ENCODE measurements at places on chromosomes 2 and 18.
A peak's percentile ranks its signal among the peaks of the same experiment; 100 is the strongest.

- DNase-seq: no peak
These were observed 17.3 kb downstream of the PFN4 start for GRCh38 chr2:24105816-24106215.

- no peak for DNase-seq
These were observed 80.6 kb downstream of the TRABD2A start for GRCh38 chr2:84800194-84800805.

DNA sequence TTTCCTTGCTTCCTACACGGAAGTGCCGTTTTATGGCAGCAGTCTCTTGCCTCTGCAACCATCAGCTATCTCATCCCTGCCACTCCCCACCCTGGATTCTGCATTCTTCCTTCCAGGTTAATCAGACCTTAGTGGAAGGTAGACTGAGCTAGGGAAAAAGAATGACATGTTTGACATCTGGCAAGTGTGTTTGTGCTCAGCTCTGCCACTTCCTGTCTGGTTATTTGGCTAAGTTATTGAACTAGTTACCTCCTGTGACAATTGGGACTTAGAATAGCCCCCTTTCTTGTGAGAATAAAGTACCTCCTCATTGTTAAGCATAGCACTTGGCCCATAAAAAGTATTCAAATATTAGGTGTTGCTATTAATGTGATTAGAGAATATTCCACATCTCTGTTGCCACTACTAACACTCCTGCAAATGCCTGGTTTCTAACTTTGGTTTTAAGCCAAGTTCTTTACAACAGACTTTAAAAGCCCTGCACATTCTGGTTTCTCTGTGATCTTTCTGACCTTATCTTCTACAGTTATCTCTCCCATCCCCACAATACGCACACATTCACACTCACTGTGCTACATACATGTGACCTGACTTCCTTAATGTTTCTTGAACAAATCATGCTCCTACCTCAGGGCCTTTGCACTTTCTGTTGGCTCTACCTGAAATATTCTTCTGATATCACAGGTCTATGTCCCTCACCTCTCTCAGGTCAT lies 10.8 kb upstream of the MAPRE2 start:
- DNase-seq: no peak

GRCh38 chr2:129319422-129319717 lies 660.1 kb upstream of the RAB6C start:
- DNase-seq: no peak

DNA sequence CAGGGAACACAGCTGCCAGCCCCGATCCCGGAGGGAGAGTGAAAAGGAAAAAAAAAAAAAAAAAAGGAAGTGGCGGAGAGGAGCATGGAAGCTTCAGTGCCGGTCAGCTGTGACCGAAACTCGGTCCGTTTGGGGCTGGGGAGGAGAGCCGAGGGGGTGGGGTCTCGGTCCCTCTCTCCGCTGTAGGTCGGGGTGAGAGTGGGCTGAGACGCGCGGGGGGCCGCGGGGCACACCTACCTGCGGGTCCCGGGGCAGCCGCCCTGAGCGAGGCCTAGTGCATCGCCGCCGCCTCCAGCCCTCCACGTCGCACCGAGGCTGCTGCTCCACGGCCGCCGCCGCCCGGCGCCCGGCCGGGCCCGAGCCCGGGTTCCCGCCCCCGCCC lies 536 bp downstream of the VPS54 start:
- DNase-seq: peak; percentile 15

- no peak for DNase-seq
These were observed 57.5 kb upstream of the MFF start for GRCh38 chr2:227267410-227268115.

DNA sequence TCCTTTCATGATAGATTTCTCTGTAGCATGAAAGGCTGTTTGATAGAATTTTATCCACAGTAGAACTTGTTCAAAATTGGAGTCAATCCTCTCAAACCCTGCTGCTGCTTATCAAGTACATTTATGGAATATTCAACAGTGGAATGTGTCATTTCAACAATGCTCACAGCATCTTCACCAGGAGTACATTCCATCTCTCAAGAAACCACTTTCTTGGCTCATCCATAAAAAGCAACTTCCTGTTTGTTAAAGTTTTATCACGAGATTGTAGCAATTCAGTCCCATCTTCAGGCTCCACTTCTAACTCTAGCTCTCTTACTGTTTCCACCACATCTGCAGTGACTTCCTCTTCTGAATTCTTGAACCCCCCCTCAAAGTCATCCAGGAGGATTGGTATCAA lies 29.4 kb downstream of the PDCL3 start:
- DNase-seq: no peak
